Stimulated activated naive CD4-positive, alpha-beta T cell treated with Interleukin-2 at 50 U/mL for 16 hours (primary cell): ENCODE measurements at places on chromosomes 1 and 21.

GRCh38 chr1:45926330-45926729 lies 122.9 kb downstream of the MAST2 start:
- DNase-seq, result no peak

GRCh38 chr1:46449223-46450159 lies 40.1 kb upstream of the DMBX1 start:
- DNase-seq, result no peak

- no peak for DNase-seq
Measured at GRCh38 chr1:9901148-9902059, 8.7 kb downstream of the CTNNBIP1 start.

- no peak for DNase-seq
Measured at GRCh38 chr1:204633665-204634064, 51.9 kb downstream of the LRRN2 start.

- no peak for DNase-seq
Measured at GRCh38 chr1:223765036-223765718, 52.8 kb downstream of the CAPN2 start.

GRCh38 chr1:187839873-187840272 lies 1011.1 kb downstream of the PLA2G4A start:
- no peak for DNase-seq

DNA sequence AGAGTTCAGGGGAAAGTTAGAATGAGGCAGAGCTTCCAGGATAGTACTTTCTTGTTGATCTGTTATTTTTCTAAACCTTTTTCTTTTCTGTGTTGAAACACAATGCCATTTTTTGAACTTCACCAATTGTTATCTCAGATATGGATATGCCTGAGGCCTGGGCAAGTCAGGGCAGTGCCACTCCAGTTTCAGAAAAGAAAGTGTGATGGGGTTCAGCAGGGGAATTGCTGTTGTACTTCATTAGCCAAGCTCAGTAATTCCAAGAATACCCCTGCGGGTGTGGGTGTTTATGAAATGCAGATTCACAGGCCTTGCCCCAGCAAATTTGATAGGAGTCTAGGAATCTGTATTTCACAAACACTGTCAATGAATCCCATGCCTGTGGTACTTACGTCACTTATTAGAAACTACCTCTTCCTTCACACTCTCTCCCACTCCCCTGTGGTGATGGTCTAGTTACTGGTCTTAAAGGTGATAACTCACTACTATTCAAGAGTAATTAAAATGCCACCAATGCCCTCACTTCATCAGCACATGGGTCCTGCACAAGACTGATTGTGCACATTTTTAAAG lies 142.3 kb downstream of the PBX1 start:
- DNase-seq, result no peak

- DNase-seq, result no peak
Measured at GRCh38 chr1:162299018-162299417, 77.6 kb downstream of the SPATA46 start.

DNA sequence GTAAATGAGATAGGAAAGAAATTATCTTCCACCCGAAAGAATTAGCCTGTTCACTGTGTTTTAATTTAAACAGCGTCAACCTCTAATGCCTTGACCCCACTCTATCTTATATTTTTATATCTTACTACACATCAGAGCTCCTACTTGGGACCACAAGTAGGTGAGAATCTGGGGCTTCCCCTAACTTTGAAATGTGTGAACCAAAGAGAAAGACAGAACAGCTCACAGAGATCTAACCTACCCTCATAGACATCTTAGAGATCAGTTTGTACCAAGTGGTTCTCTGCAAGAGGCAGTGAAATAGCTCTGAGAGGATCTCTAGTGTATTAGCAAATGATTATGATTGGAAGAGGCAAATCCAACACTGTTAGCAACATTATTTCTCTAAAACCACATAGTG lies 31.0 kb upstream of the IFI16 start:
- no peak for DNase-seq

GRCh38 chr1:162666006-162666645 lies 33.9 kb downstream of the DDR2 start:
- no peak for DNase-seq

GRCh38 chr1:91166106-91166712 lies 144.4 kb upstream of the ZNF644 start:
- DNase-seq, result no peak

DNA sequence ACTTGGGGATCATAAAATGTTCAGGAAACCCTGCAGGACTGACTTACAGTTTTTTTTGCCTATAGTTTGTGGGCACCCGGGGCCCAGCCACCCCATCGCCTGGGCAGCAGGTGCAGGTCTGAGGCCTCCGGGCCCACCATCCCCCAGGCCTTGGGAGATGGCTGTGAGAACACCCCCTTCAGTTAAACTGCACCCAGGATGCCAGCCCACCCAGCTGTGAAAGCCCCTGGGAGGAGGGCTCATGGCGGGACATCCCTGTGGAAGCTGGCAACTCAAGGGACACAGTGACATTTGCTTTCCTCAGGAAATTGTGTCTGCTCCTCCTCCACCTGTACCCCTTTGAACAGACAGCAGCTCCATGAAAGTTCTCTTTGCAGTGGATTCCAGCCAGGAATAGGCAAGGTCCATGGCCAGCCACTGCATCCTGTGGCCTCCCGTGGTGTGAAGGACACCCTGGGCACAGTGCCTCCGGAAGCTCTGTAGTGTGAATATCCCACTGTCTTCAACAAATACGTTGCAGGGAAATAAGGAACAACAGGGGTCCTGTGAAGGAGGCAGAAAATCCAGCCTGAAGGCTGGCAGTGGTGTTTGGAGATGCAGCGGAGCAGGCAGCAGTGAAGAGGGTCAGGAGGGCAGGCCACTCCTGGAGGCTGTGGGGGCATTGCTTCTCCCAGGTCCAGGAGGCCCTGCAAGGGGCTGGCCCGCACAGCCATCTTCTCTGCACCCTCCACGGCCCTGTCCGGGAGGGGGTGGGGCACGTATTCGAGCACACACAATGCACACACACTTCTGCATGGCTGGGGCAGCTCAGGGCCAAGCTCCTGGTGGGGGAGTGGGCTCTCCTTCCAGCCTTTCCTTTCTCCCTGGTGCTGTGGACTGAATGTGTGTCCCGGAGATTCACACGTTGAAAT lies 2.1 kb upstream of the OBSCN start:
- no peak for DNase-seq

- no peak for DNase-seq
Measured at GRCh38 chr1:7253988-7254587, 468.8 kb downstream of the CAMTA1 start.

GRCh38 chr1:183043872-183044854 lies 20.9 kb downstream of the LAMC1 start:
- no peak for DNase-seq
